ENCODE measurements at places on chromosomes 4 and X.

GRCh38 chr4:147777456-147778091 lies 45.7 kb downstream of the ARHGAP10 start:
- no peak for DNase-seq

DNA sequence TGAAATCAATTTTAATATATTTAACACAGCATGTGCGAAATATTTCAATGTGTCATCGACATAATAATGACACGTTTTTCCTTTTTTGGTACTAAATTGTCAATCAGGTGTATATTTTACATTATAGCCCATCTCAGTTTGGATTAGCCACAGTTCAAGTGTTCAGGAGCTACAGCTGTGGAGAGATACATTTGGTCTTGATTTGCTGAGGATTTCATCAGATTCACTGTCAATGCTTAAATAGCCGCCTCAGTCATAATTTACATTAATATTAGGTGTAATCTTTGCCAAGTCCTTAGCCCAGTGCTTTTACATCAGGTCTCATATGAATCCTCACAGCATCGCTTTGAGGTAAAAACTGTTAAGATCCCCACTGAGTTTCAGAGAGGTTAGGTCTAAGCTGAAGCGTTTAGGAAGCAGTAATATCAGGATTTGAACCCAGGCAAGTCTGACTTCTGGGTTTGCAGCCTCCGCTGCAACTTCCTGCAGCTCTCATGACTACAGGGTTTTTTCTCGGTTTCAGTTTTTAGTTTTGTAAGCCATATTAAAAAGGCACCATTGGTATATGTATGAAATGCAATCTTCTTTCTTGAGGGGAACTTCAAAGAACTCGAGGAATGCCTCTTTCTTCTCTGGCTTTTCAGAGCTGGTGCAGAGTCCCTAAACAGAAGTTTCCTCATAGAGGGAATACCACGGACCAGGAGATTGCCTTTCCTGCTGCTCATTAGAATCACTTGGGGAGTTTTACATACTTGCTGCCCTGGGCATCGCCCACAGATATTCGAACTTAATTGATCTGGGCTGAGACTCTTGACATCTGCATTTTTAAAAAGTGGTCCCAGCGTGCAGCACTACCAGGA lies 6.4 kb downstream of the MTM1 start:
- DNase-seq = peak; percentile 24

DNA sequence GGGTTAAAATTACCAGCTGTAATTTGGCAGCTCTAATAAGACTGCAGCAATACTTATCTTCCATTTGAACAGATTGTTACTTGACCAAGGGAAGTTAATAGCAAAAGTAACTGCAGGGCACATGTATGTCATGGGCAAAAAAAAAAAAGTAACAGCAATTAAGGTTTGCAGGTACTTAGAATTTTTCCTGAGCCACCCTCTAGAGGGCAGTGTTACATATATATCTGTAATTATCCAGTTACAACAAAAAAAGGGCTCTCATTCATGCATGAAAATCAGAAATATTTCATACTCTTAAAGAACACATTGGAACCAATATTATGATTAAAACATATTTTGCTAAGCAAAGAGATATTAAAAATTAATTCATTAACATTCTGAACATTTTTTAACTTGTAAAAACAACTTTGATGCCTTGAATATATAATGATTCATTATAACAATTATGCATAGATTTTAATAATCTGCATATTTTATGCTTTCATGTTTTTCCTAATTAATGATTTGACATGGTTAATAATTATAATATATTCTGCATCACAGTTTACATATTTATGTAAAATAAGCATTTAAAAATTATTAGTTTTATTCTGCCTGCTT lies 25.1 kb downstream of the XIAP start:
- DNase-seq = no peak

GRCh38 chr4:78168029-78168428 lies 110.9 kb downstream of the FRAS1 start:
- DNase-seq = no peak

DNA sequence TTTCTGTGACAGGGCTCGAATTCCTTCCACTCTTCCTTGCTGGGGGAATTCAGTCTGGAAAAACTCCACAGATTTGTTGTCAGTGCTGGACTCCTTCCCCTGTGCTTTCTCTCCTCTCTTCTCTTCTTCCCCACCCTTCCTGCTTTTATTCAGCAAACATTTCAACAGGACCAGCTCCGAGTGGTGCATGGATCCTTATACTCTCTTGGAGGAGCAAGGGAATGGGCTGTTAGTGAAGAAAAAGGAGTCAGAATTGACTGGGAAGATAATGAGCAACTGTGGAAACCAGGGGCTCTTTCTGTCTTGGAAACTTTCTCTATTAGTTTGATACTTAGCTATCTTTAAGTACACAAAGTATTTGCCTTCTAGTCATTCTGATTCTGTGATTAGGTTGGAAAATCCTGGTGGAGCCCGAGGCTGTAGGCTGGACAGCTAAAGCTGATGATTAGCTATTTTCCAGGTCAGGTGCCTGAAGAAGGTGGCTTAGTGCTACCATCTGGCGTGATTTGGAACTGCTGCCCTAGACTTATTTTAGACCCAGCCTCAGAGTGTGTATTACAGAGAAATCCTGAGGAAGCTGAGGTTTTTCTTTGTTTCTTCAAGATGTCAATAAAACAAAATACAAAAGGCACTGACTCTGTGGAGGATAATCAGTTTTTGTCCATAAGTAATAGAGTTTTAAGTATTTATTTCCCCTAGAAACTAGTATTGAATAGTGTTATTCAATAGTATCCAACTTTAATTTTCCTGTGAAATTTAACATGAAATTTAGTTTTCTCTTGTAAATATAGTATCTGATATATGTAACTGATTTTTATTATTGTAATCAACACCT lies 38.4 kb downstream of the NAP1L5 start:
- no peak for DNase-seq

GRCh38 chr4:7382634-7383014 lies 52.1 kb downstream of the PSAPL1 start:
- DNase-seq = no peak

- no peak for DNase-seq
Observed at GRCh38 chr4:109616243-109616642, 56.2 kb downstream of the MCUB start.

GRCh38 chr4:131531087-131531486 lies 1618.0 kb upstream of the PCDH10 start:
- no peak for DNase-seq

- no peak for DNase-seq
Observed at GRCh38 chr4:70559211-70559830, 32.7 kb upstream of the AMBN start.

DNA sequence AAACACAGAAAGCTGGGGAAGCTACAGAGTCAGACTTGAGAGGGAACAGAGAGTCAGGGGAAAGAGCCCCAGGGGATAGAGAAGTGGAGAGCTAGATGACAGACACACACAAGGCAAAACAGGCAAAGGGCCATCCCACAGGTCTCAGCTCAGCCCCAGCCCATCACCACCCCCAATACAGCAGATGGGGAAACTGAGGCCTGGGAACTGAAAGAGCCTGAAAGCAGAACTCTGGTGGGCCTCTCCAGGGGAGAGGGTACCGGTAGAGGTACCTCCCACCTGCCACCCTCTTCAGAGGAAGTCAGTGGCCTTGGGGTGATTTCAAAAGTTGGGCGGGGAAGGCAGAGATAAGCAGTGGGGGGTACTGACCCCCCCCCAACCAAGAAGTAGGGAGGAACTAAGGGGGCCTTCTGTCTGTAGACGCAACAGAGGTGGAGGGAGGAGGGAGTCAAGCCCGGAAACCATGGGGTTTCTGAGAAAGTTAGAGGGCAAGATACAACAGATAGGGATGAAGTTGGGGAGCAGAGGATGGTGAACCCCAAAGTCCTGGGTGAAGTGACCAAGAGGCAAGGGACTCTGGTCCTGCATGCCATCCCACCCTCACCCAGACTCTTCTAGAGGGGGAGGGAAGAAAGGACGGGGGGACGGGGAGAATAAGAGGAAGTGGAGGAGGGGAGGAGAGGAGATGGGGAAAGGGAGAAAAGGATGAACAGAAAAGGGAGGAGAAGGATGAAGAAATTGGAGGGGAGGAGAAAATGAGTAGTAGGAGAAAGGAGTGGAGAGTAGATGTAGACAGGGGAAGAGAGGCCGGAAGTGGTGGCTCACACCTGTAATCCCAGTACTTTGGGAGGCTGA lies 3.2 kb downstream of the GATA1 start:
- no peak for DNase-seq

DNA sequence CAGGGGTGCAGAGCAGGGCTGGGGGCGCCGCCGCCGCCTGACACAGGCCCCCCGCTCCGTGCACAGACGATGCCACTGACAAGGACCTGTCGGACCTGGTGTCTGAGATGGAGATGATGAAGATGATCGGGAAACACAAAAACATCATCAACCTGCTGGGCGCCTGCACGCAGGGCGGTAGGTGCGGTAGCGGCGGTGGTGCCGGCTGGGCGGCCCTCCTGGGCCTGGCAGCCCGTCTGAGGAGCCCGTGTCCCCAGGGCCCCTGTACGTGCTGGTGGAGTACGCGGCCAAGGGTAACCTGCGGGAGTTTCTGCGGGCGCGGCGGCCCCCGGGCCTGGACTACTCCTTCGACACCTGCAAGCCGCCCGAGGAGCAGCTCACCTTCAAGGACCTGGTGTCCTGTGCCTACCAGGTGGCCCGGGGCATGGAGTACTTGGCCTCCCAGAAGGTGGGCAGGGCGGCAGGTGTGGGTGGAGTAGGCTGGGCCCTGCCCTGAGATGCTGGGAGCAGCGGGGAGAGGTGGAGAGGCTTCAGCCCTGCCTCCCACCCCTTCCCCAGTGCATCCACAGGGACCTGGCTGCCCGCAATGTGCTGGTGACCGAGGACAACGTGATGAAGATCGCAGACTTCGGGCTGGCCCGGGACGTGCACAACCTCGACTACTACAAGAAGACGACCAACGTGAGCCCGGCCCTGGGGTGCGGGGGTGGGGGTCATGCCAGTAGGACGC lies 12.6 kb downstream of the FGFR3 start:
- no peak for DNase-seq

- DNase-seq = no peak
Observed at GRCh38 chr4:108227923-108228322, 59.2 kb upstream of the LEF1 start.

DNA sequence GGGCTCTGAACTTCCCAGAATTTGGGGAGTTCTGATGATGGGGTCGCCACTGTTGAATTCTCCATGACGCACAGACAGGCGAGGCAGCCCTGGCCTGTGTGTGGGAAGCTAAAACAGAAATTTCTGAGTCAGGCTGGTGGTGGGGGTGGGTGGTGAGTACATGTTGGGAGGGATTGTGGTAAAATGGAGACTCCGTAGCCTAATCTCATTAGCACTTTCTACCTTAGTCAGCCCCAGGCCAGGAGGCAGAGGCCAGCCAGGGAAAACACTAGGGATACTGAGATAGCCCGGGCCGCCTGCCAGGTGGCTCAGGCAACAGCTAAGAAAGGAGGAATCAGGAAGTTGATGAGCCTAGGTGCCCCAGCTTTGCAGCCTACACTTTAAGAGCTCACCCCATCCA lies 39.3 kb upstream of the NHSL2 start:
- DNase-seq = peak; percentile 4

GRCh38 chrX:38860106-38861013 lies 59.1 kb downstream of the MID1IP1 start:
- DNase-seq = no peak

GRCh38 chr4:180766944-180767729 lies 1476.1 kb upstream of the TENM3 start:
- no peak for DNase-seq

- peak; percentile 81 for DNase-seq
Observed at GRCh38 chr4:151014521-151015458, at the start of gene LRBA. TSS of gene LRBA (minus strand) at chr4:151015284. CDS start at chr4:151014642, 642 bp downstream.

DNA sequence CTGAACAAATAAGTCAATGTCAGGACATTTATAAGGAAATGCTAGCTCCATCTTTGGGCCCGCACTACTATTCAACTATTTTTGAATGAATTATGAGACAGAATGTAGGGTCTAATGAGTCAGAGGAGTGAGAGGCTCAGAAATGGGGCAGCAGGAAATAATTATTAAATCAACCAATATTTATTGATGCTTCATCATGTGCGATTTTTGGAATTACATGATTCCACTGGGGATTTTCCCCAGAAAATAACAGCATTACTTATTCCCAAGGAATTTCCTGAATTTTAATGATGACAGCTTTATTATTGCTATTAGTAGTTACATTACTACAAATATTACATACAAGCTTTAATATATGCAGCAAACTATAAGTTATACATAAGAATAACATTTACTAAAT lies 49.3 kb upstream of the PHF8 start:
- no peak for DNase-seq

DNA sequence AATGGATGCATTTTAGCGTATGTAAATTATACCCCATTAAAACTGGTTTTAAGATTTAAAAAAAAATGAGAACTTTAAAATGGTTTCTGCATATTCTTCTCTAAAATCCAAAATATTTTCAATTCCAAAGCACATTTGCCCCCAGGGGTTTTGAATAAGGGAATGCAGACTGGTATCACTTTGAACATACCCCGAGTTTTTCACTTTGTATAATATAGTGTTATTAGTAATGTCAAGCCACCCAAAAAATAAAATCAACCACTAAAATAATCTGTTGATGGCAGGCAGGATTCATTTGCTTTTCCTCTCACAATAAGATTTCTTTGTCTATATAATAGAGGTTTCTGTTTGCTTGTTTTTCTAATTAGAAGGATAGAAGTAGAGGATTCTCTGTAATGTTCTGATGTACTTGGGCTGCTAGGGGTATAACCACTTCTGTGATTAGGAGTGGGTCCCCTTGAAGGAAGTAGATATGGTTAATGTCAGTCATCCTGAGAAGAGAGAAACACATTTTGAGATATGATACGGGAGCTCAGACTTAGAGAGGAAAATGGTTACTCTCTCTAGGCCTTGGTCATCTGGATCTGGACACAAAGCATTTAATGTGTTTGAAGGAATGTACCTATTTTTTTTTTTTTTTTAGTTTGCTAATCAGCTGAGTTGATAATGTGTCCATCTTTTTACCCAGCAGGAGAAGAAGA lies 9.3 kb upstream of the LIN54 start:
- DNase-seq = no peak
